ENCODE measurements at places on chromosomes 4 and X. TPM values are rescaled to one million over a fixed set of nuclear protein-coding genes. Genes with fewer than 3 reads are reported as not detected.
A peak's percentile ranks its signal among the peaks of the same experiment; 100 is the strongest.

Gene SLC10A6
- total RNA-seq, result 10.9 TPM

Gene PHEX
- 16.6 TPM for total RNA-seq

Gene SPANXN3
- not detected for total RNA-seq

Gene LRBA
- 103 TPM for total RNA-seq

Gene FGF13
- total RNA-seq, result 1.2 TPM

Gene PLP1
- not detected for total RNA-seq

Gene USP17L26
- total RNA-seq, result not detected

Gene LEF1
- total RNA-seq, result not detected

Gene TMPRSS11F
- total RNA-seq, result 2.3 TPM

Gene SLC9A7
- total RNA-seq, result 8.2 TPM

Gene ZCCHC18
- total RNA-seq, result not detected

Gene HSD17B10
- 75.9 TPM for total RNA-seq

Gene IL15
- 0.53 TPM for total RNA-seq

Gene DCTD
- 102 TPM for total RNA-seq

Gene SLC9B1
- total RNA-seq, result 1.0 TPM

Gene UBA6
- 145 TPM for total RNA-seq

Gene SAGE1
- not detected for total RNA-seq

Gene KCNE5
- total RNA-seq, result 0.26 TPM

Gene ZAR1
- total RNA-seq, result not detected

Gene SPON2
- total RNA-seq, result 5.4 TPM

DNA sequence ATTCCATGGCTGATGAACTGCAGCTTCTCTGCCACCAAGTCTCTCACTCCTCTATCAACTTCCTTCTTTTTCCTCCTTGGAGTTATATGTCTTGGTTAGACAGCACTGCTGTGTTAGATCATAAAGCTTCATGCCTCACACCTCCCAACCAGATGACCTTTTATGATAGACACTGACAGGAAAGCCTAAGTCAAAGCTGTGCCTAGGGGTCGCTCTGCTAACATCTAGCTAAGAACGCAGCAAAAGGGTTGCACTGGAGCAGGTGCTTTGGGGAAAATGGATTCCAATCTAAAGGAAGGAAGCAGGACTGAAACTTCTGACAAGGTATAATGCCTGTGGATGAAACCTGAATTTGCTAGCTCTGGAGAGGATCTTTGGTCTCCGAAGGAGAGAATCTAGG, 509.7 kb downstream of the SMARCA1 start:
- no peak for DNase-seq

DNA sequence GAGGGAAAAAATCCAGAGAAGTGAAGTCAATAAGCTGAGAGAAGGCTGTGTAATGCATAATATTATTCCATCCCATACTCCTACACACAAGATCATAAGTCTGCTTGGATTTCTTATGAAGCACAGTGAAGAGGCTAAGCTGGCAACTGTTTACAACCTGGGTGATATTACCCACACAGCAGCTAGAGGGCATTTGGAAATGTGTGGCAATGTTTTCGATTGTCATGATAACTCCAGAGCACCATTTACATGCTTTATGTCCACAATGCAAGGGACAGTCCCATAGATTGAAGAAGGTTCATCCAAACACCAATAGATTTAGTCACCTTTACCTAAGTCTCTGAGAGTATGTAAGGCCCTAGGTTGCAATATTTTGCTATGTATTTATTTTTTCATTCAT, 412.2 kb downstream of the PPP3CA start:
- peak; percentile 32 for DNase-seq

- DNase-seq, result peak; percentile 60
Observed at GRCh38 chr4:76445911-76446310, 10.9 kb downstream of the SHROOM3 start.

GRCh38 chr4:133190098-133190497, 41.0 kb downstream of the PCDH10 start:
- DNase-seq, result no peak

GRCh38 chr4:87856816-87857215, 24.0 kb downstream of the MEPE start:
- DNase-seq, result peak; percentile 17

DNA sequence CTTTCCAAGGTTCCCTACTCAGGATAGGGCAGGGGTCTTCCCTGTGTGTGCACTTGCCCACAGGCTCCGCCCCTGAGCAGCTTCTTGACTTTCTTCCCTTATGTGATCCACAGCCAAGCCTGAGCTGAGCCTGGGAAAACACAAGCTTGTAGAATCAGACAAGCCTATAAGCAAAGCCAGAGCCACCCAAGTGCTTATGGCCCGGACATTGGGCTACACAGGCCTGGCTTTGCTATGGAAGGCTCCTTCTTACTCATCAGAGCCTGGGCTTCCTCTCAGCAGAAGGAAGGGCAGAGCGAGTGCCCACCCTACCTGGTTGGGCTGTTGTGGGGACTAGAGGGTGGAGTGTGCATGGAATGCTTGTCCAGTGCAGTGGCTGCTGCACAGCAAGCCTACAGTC, 1.3 kb upstream of the TNIP2 start:
- DNase-seq, result no peak

- peak; percentile 99 for DNase-seq
Observed at GRCh38 chr4:70583952-70584834, 7.9 kb upstream of the AMBN start.

GRCh38 chr4:125084608-125085007, 230.1 kb upstream of the FAT4 start:
- peak; percentile 12 for DNase-seq

- DNase-seq, result no peak
Observed at GRCh38 chrX:17535229-17535628, 160.2 kb downstream of the NHS start.

DNA sequence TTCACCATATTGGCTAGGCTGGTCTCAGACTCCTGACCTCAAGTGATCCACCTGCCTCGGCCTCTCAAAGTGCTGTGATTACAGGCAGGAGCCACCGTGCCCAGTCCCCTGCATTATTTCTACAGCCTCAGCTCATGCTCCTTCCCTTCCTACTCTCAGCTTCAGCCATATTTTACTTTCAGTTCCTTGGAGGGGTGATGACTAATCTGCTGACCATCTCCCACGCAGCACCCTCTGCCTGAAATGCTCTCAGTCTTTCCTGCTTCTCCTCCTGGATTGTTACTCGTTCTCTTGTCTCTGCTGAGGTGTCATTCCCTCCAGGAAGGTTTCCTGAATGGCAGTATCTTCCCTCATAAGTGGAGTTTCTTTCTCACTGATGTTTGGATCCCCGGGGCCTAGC, 63.3 kb downstream of the MOSPD2 start:
- DNase-seq, result peak; percentile 65

- no peak for DNase-seq
Observed at GRCh38 chr4:36082817-36083216, 161.5 kb downstream of the ARAP2 start.

GRCh38 chr4:1981251-1982058, 27.3 kb downstream of the NELFA start:
- DNase-seq, result no peak

- peak; percentile 68 for DNase-seq
Observed at GRCh38 chr4:40471923-40472322, 136.8 kb downstream of the CHRNA9 start.

DNA sequence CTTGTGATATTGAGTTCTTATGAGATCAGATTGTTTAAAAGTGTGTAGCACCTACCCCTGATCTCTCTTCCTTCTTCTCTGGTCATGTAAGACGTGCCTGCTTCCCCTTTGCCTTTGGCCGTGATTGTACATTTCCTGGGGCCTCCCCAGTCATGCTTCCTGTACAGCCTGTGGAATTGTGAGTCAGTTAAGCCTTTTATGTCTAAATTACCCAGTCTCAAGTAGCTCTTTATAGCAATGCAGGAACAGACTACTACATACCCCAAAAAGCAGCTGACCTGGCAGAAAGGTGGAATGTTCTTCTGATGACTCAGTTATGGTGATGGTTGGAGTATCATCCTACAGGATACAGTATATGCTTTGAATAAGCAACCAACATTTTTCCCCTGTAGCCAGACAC, 11.4 kb upstream of the MCUB start:
- DNase-seq, result peak; percentile 96

DNA sequence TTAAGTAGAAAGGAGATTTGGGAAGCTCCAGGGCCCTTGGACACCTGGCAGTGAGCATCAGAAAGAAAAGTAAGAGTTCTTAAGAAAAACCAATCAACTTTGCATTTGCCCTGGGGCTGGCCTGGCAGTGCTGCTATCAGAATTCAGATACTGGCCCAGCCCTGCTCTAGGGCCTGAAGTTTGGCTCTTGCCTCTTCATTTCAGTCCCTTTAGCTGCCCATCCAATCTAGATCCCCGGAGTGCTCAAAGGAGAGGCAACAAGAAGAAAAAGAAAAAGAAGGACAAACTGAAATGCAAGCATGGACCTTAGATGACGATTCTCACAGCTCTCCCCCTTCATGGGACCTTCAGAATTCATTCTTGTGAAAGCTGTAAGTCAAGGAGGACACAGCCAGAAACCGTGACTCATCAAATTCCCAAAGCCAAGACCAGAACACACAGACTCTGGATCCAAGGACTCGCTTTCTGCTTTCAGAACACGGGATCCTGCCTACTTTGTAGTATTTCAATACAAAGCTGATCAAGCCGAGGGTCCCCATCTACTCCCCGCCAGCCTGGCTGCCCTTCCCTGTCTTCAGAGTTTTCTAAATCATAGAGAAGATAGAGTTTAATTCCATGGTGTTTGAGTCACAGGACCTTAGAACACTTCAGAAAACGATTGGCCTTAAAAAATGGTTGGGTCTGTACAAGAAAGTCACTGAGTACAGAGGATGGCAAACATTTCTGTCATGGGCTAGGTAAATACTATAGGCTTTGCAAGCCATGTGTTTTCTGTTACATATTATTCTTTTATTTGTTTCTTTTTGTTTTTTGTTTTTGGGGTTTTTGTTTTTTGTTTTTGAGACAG, 103.7 kb downstream of the RBM47 start:
- DNase-seq, result peak; percentile 78

GRCh38 chrX:40852586-40852985, 117.2 kb upstream of the MED14 start:
- DNase-seq, result no peak

GRCh38 chr4:118180776-118181175, 146.5 kb downstream of the NDST3 start:
- peak; percentile 17 for DNase-seq

- DNase-seq, result no peak
Observed at GRCh38 chr4:91065117-91065516, 937.9 kb downstream of the CCSER1 start.

DNA sequence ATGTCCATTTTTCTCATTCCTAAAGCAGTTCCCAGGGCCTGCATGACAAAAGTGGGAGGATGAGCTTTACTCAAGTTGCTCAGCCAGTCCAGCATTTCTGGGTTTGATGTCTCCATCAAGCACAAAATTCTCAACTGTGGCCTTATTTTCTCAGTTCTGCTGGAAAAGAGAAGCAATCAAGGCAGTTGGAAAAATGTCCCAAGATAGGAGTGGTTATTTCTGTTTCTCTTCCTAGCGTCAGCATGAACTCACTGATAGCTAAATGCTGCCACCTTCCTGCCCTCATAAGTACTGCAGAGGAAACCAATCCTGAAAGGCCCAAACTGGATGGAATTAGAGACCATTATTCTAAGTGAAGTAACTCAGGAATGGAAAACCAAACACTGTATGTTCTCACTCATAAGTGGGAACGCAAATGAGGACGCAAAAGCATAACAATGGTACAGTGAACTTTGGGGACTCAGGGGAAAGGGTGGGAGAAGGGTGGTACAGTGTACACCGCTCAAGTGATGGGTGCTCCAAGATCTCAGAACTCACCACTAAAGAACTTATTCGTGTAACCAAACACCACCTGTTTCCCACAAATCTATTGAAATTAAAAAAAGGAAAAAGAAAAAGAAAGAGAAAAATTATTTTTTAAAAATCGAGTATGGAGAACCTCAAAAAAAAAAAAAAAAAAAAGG, 29.6 kb downstream of the ADH7 start:
- DNase-seq, result peak; percentile 72

All from bronchial epithelial cell (primary cell).